Activated CD4-positive, alpha-beta T cell treated with anti-CD3 and anti-CD28 coated beads, Interleukin-2, amount 10 ng/mL, durations not matched to agents 7 days and 5 days (primary cell): ENCODE measurements at places on chromosomes 6 and 20. TPM values are rescaled to one million over a fixed set of nuclear protein-coding genes. Genes with fewer than 3 reads are reported as not detected.
A peak's percentile ranks its signal among the peaks of the same experiment; 100 is the strongest.

Gene CST4
- total RNA-seq, result not detected

DNA sequence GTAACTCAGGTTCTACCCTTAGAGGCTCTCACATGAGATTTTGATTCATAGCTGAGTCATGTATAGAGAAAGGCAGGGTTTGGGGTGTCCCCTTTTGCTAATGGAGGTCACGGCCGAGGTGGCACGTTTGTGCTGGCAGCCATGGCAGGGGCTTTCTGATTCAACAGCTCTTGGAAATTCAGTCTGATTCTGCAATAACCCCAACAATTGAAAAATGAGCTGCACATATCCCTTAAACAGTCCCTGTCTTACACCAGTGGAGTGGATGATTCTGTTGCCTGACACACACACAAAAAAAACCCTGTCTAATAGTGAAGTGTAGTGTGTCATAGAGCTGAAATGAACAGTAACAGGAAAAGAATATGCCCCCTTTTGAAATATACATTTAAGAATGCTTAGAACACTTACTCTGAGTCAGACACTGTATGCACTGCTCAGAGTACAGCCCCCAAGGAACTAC, 40.4 kb upstream of the ARG1 start:
- H3K36me3 ChIP-seq, result peaks cover 2% of the 10 kb centered on the region
- H3K27ac ChIP-seq, result peak overlapping the region; percentile 16
- H3K4me1 ChIP-seq, result peaks cover 51% of the 10 kb centered on the region

Gene OR2J3
- total RNA-seq, result not detected

DNA sequence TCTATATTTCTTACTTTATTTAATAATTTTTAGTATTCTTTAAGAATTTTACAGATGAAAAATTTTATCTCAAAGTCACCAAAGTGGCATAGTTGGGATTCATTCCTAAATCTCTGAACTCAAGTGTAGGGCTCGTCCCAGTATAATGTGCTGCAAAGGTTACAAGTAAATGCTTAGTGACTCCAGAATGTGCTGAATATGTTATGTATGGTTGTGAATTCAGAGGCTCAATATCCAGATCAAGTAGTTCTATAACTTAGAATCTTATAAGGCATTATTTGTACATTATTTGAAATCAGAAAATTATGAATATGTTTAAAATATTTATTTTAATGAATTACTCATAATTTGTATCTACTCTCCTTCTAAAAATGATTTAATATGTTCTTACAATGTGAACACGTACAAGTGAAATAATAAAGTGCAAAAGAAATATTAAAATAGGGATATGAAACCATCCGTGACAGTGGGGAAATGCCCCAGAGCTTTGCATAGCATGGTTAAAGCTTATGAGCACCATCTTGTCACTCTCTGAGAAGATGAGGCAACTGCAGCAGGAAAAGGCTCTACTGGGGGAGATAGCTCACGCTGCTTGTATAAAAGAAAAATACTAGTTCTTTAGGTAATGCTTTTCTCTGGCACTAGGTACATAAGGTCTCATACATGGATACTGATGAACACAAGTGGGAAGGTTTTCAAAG, 259.0 kb downstream of the FOXC1 start:
- H3K4me1 ChIP-seq, result no peaks in the 10 kb centered on the region
- H3K36me3 ChIP-seq, result no peaks in the 10 kb centered on the region
- no peak for DNase-seq
- H3K4me3 ChIP-seq, result no peak overlapping the region

GRCh38 chr6:34901930-34902329, 12.9 kb downstream of the ANKS1A start:
- H3K4me3 ChIP-seq, result no peak overlapping the region
- peaks cover 12% of the 10 kb centered on the region for H3K27me3 ChIP-seq
- DNase-seq, result no peak
- no peak overlapping the region for H3K27ac ChIP-seq
- H3K36me3 ChIP-seq, result peaks cover 6% of the 10 kb centered on the region
- peaks cover 16% of the 10 kb centered on the region for H3K4me1 ChIP-seq

- H3K27ac ChIP-seq, result no peak overlapping the region
- no peak for DNase-seq
- H3K36me3 ChIP-seq, result no peaks in the 10 kb centered on the region
- H3K4me3 ChIP-seq, result no peak overlapping the region
- no peaks in the 10 kb centered on the region for H3K4me1 ChIP-seq
Observed at GRCh38 chr6:150691463-150691862, 91.8 kb downstream of the PLEKHG1 start.

DNA sequence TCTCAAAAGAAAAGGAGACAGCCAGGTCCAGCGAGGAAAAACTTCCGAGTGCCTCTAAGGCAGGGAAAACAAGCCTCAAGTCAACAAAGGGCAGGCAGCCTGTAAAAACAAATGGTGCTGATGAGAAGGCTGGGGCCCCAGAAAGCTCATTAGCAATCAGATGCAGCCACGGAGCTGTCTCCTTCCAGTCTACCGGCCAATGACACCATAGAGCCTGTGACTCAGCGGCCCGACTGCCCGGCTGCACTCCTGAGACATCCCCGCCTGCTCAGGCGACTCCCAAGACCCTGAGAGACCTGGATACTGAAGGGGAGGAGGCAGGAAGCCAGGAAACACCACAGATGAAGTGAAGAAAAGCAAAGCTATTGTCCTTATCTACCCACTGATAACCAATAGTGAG, 120.1 kb upstream of the HDDC2 start:
- no peaks in the 10 kb centered on the region for H3K4me1 ChIP-seq
- H3K27ac ChIP-seq, result no peak overlapping the region
- H3K27me3 ChIP-seq, result peaks cover 2% of the 10 kb centered on the region
- DNase-seq, result no peak
- H3K4me3 ChIP-seq, result no peak overlapping the region
- H3K36me3 ChIP-seq, result no peaks in the 10 kb centered on the region
